ENCODE measurements at places on chromosomes 5 and 9. TPM values are rescaled to one million over a fixed set of nuclear protein-coding genes. Genes with fewer than 3 reads are reported as not detected.

DNA sequence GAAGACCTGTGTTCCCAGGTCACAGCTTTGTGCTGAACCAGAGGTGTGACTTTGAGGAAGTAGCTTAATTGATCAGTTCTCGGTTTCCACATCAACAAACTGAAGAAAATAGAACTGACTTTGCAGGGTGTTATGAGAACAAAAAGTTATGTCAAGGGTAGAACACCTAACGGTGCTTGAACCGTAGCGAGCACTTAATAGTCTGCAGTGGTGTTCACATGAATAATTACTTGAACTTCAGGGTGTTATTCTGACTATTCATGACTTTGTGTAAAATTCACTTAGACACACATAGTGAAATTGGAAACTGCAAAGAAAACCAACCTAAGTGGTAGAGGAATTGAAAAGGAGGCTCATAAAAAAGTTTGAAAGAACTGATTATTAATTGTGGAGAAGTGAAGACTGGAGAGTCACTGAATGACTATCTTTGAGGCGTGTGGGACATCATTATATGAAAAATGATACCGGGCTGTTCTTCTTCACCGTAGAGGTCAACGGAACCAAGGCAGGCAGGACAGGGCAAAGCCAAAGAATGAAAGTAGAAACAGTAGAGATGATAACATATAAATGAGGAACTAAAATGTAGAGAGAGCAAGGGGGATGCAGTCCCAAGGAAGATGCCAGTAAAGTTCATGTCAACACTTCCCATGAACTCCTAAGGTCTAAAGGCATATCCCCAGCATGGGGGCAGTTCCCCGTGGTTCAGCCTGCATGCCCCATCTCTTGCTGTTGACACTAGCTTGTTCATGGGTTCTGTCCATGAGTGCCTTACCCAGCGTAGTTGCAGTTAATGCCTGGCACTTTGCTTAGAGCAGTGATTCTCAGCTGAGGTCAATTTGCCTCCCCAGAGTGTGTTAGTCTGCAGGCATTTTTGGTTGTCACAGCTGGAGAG is 118.7 kb downstream of the ZNF462 start:
- no peaks in the 10 kb centered on the region for H3K27me3 ChIP-seq
- no peaks in the 10 kb centered on the region for H3K4me1 ChIP-seq
- no peak for DNase-seq
- no peak overlapping the region for H3K27ac ChIP-seq

DNA sequence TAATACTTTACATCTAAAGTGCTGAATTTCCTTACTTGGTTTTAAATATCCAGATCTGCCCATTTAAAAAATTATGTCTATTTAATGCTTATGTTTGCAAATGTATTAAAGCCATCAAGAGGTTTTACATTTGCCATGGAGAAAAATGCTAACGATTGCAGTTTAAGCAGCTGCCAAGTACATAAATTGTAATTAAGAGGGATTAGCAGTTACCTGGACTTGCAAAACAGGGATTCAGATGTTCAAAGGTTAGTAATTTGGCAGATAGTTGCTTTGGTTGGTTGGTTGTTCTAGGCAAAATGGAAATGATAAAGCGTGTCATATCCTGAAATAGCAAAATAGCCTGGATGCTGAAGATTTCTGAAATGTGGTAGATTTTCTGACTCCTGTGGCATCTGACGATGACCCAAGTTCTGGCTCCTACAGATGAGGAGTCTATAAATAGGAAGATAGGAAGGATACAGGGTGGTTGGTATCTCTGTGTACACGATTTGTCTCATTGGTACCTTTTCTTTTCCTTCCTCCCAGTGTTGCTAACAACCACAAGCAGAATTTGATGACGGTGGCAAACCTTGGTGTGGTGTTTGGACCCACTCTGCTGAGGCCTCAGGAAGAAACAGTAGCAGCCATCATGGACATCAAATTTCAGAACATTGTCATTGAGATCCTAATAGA is 282.9 kb downstream of the NR3C1 start:
- no peak for DNase-seq
- peaks cover 9% of the 10 kb centered on the region for H3K36me3 ChIP-seq
- H3K27ac ChIP-seq, result no peak overlapping the region
- H3K4me3 ChIP-seq, result no peak overlapping the region
- H3K4me1 ChIP-seq, result peaks cover 42% of the 10 kb centered on the region

DNA sequence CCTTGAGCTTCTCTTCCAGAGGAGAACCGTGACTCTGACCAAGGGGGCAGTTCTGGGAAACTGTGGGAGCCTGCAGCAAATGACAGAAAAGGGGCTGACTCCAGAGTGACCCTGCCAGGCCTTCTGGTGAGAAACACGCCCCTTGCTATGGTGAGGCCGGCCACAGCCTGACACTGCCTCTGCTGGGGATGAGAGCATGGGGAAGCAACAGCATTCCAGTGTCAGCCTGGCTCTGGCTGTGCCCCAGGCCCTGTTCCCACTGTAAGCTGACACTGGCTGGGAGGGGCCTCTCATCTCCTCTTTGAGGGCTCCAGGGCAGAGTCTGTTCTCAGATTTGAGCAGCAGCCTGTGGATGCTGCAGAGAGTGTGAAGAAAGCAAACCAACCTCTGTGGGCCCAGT is 180.0 kb upstream of the IL12B start:
- DNase-seq, result no peak
- no peaks in the 10 kb centered on the region for H3K36me3 ChIP-seq
- H3K27ac ChIP-seq, result no peak overlapping the region

The EGFL7 gene
- total RNA-seq, result 0.90 TPM

The STC2 gene
- 13.7 TPM for total RNA-seq

Data from activated CD4-positive, alpha-beta memory T cell treated with anti-CD3 and anti-CD28 coated beads for 36 hours (primary cell).